ENCODE measurements at places on chromosomes 3 and 15.

GRCh38 chr3:138443521-138444503, 9.4 kb downstream of the ESYT3 start:
- no peak overlapping the region for H3K4me3 ChIP-seq
- no peaks in the 10 kb centered on the region for H3K4me1 ChIP-seq
- no peaks in the 10 kb centered on the region for H3K36me3 ChIP-seq
- no peak overlapping the region for H3K27ac ChIP-seq
- no peak for DNase-seq

GRCh38 chr15:27692438-27692837, 406.7 kb downstream of the OCA2 start:
- H3K4me1 ChIP-seq: no peaks in the 10 kb centered on the region
- H3K4me3 ChIP-seq: no peak overlapping the region
- H3K27me3 ChIP-seq: no peaks in the 10 kb centered on the region
- H3K36me3 ChIP-seq: no peaks in the 10 kb centered on the region

DNA sequence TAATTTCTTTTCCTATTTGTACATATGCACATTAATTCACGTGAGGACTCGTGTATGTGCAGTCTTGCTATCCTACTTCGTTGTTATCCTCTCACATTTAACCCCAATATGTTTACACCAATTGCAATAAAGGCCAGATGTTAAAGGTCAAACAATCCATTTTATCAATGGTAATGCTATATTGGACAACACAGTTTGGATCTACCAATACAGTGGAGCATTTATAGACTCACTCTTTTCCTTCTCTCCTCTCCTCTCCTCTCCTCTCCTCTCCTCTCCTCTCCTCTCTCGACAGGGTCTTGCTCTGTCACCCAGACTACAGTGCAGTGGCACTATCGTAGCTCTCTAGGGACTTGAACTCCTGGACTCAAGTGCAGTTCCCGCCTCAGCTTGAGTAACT, 324.0 kb downstream of the PTPRG start:
- no peaks in the 10 kb centered on the region for H3K36me3 ChIP-seq
- no peaks in the 10 kb centered on the region for H3K27me3 ChIP-seq
- H3K4me1 ChIP-seq: no peaks in the 10 kb centered on the region
- no peak for DNase-seq
- no peak overlapping the region for H3K4me3 ChIP-seq

GRCh38 chr3:116260491-116260890, 184.8 kb downstream of the LSAMP start:
- no peak overlapping the region for H3K27ac ChIP-seq
- no peaks in the 10 kb centered on the region for H3K4me1 ChIP-seq
- H3K36me3 ChIP-seq: no peaks in the 10 kb centered on the region

DNA sequence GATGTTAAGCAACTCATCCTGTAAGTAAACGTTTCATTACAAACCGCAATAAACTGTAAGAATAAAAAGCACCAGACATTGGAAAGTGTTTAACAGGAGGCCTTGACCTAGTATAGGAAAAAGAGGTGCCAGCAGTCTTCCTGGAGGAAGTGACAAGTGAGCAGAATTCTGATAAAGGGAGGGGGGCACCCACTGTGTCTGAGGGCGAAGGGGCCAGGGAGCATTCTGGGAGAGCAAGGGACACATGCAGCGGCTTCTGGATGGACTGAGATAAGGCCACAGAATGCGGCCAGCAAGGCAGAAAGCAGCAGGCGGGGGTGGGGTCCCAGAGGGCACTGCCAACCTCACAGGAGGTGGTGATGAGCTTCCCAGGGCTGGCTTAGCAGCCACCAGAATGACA, 80.2 kb downstream of the MTHFS start:
- peaks cover 11% of the 10 kb centered on the region for H3K4me1 ChIP-seq
- H3K27ac ChIP-seq: no peak overlapping the region
- no peaks in the 10 kb centered on the region for H3K36me3 ChIP-seq
- DNase-seq: no peak
- H3K4me3 ChIP-seq: no peak overlapping the region

- no peaks in the 10 kb centered on the region for H3K36me3 ChIP-seq
- H3K27ac ChIP-seq: no peak overlapping the region
- H3K4me3 ChIP-seq: no peak overlapping the region
- H3K4me1 ChIP-seq: no peaks in the 10 kb centered on the region
- no peaks in the 10 kb centered on the region for H3K27me3 ChIP-seq
Measured at GRCh38 chr3:189674249-189674913, 43.2 kb downstream of the TP63 start.

DNA sequence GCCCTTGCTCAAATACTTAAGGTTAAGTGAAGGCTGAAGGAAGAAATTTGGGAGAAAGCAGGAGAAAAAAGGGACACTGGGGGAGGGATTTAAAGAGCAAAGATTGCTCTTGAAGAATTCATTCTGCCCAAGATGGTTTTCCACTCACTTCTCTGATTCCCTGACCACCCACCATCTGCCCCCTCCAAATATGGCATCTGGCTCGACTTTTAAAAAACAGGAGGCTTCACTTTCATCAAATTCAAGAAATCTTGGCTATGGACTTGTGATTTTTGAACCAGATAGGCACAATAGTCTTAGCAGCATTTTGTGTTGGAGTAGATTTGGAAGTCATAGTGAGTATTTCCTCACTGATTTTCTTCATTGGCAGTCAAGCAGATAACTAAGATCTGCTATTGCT, 574.4 kb upstream of the SUCLG2 start:
- H3K27ac ChIP-seq: no peak overlapping the region
- no peak for DNase-seq
- no peaks in the 10 kb centered on the region for H3K4me1 ChIP-seq

GRCh38 chr3:53956586-53956985, 64.9 kb upstream of the SELENOK start:
- no peaks in the 10 kb centered on the region for H3K27me3 ChIP-seq
- no peak overlapping the region for H3K27ac ChIP-seq
- no peak for DNase-seq
- H3K36me3 ChIP-seq: no peaks in the 10 kb centered on the region
- H3K4me1 ChIP-seq: no peaks in the 10 kb centered on the region
- no peak overlapping the region for H3K4me3 ChIP-seq

DNA sequence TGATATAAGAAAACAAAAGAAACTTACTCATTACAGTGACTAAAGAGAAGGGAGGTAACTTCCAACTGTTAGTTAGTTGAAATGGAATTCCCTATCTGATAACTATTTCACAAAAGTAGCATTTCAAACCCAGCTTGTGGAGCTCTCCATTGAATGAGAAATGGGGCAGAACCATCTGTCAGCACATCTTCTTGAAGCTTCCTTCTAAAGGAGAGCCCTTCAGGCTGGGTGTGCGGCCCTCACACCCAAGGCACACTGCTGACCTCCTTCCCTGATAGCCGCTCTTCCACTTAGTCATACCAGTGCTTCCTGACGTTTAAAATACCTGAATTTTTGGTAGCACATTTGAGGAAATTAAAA, 28.1 kb upstream of the VEPH1 start:
- no peaks in the 10 kb centered on the region for H3K36me3 ChIP-seq
- H3K27ac ChIP-seq: no peak overlapping the region
- peaks cover 5% of the 10 kb centered on the region for H3K4me1 ChIP-seq
- no peak overlapping the region for H3K4me3 ChIP-seq
- no peak for DNase-seq

DNA sequence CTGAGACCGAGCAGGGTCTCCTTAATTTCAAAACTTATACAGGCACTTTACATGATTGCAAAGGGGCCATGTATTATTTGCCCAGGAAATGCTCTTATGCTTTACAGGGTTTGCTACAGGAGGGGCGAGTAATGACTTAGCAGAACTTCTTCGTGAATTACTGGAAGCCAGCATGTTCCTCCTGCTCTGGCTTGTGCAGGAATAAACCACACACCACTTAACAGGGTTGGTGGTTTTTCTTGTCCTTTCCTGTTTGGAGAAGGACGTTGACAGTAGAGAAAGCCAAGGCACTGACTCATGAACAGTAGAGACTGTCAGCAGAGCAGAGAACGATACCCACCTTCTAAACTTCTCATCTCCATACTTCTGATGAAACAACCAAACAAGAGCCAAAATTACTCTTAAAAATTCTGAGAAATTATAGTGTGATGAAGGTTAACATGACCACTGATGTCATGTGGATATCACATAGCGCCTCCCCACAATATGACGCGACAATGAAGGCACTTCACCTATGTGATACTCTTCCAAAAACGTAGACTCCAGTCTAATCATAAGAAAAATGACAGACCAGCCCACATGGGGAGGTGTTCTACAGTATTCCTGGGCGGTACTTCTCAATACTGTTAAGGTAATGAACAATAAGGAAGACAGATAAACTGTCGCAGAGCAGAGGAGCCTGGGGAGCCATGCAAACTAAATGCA, 24.7 kb upstream of the MCTP2 start:
- H3K27ac ChIP-seq: no peak overlapping the region
- H3K4me1 ChIP-seq: no peaks in the 10 kb centered on the region
- no peak overlapping the region for H3K4me3 ChIP-seq
- no peaks in the 10 kb centered on the region for H3K27me3 ChIP-seq
- no peaks in the 10 kb centered on the region for H3K36me3 ChIP-seq
- peak; percentile 29 for DNase-seq

GRCh38 chr3:181330821-181331563, 341.5 kb upstream of the DNAJC19 start:
- no peak overlapping the region for H3K4me3 ChIP-seq
- H3K27me3 ChIP-seq: no peaks in the 10 kb centered on the region
- no peak for DNase-seq
- no peaks in the 10 kb centered on the region for H3K4me1 ChIP-seq
- H3K36me3 ChIP-seq: no peaks in the 10 kb centered on the region

- H3K27ac ChIP-seq: no peak overlapping the region
- H3K36me3 ChIP-seq: no peaks in the 10 kb centered on the region
- H3K4me3 ChIP-seq: no peak overlapping the region
Measured at GRCh38 chr15:101353240-101353639, 58.2 kb upstream of the SNRPA1 start.

DNA sequence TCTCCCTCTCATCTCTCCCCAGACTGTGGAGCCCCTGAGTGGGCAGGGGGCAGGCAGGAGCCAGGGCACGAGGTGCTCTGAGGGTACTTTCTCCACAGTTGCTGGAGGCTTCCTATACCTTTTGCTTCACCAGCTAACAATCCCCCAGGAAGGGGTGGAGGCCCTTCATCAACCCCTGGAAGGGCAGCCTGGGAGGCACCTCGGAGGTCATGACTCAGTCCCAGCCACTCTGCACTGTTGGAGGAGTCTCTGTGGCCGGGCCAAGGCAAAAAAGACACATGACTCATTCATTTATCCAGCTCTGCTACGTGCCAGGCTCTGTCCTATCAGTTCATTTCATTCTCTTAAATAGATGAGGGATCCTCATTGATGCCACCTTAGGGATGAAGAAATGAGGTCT, 15.6 kb upstream of the KY start:
- H3K36me3 ChIP-seq: no peaks in the 10 kb centered on the region
- no peak overlapping the region for H3K27ac ChIP-seq
- no peak overlapping the region for H3K4me3 ChIP-seq
- H3K27me3 ChIP-seq: no peaks in the 10 kb centered on the region

GRCh38 chr3:12158387-12159226, at the start of gene TIMP4:
Gene TIMP4, minus strand, starts transcription at chr3:12158912. Its CDS starts 72 bp downstream, at chr3:12158840.
- H3K27ac ChIP-seq: no peak within 1 kb of the TSS
- DNase-seq: no peak
- H3K4me3 ChIP-seq: no peak within 1 kb of the TSS
- H3K36me3 ChIP-seq: no peaks in the 10 kb centered on the region
- H3K27me3 ChIP-seq: no peaks in the 10 kb centered on the region

DNA sequence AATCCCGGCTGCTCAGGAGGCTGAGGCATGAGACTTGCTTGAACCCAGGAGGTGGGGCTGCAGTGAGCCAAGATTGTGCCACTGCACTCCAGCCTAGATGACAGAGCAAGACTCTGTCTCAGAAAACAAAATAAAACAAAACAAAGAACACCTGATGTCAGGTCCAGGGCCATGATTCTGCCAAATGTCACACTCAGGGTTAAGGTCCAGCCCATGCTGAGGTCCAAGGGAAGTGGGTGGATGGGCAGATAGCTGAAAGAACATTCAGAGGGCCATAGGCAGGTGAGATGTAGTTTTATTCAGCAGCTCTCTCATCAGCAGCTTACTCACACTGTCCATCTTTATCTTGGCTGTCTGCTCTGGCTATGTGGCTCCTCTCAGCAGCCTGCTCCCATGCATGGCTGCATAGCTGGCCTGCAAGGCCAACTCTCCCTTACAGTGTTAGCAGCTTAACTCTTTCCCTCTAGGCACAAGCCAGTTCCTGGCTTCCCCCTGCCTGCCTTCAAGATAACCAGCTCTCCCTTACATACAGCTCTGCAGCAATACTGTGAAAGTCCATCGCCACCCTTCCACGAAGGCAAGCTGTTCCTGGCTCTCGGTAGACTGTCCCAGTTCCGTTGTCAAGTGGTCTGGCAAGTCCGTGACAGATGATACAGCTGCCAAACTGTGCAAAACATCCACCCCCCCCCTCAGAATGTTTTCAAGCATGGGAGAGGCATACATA, 62.4 kb upstream of the SIAH2 start:
- H3K4me3 ChIP-seq: no peak overlapping the region
- no peak for DNase-seq
- H3K4me1 ChIP-seq: no peaks in the 10 kb centered on the region
- H3K36me3 ChIP-seq: no peaks in the 10 kb centered on the region
- no peak overlapping the region for H3K27ac ChIP-seq
